ENCODE measurements at places on chromosomes 13 and 19. TPM values are rescaled to one million over a fixed set of nuclear protein-coding genes. Genes with fewer than 3 reads are reported as not detected.

Gene ZNF235
- total RNA-seq, result 8.9 TPM

Gene CEACAM1
- total RNA-seq, result 0.52 TPM

Gene TMEM145
- 0.52 TPM for total RNA-seq

Gene ADGRE3
- not detected for total RNA-seq

Gene ZIC2
- total RNA-seq, result not detected

Gene CD33
- total RNA-seq, result 0.52 TPM

Gene IGFL2
- not detected for total RNA-seq

Gene LHB
- total RNA-seq, result not detected

Gene PSPC1
- total RNA-seq, result 59.5 TPM

Gene PLIN5
- total RNA-seq, result 2.1 TPM

Gene IGFL3
- not detected for total RNA-seq

Gene ZNF850
- total RNA-seq, result 3.7 TPM

Gene LENG9
- 4.2 TPM for total RNA-seq

Gene SLAIN1
- total RNA-seq, result 8.4 TPM

Gene KASH5
- not detected for total RNA-seq

Gene ZNF575
- total RNA-seq, result not detected

Gene SCEL
- total RNA-seq, result not detected

Gene TGFBR3L
- 1.6 TPM for total RNA-seq

Gene ZNF491
- total RNA-seq, result 7.8 TPM

Gene NEK3
- 4.7 TPM for total RNA-seq

Gene TTC9B
- total RNA-seq, result not detected

Gene CRX
- total RNA-seq, result not detected
